Pulmonary artery endothelial cell (primary cell): ENCODE measurements at places on chromosomes 16 and 17.

DNA sequence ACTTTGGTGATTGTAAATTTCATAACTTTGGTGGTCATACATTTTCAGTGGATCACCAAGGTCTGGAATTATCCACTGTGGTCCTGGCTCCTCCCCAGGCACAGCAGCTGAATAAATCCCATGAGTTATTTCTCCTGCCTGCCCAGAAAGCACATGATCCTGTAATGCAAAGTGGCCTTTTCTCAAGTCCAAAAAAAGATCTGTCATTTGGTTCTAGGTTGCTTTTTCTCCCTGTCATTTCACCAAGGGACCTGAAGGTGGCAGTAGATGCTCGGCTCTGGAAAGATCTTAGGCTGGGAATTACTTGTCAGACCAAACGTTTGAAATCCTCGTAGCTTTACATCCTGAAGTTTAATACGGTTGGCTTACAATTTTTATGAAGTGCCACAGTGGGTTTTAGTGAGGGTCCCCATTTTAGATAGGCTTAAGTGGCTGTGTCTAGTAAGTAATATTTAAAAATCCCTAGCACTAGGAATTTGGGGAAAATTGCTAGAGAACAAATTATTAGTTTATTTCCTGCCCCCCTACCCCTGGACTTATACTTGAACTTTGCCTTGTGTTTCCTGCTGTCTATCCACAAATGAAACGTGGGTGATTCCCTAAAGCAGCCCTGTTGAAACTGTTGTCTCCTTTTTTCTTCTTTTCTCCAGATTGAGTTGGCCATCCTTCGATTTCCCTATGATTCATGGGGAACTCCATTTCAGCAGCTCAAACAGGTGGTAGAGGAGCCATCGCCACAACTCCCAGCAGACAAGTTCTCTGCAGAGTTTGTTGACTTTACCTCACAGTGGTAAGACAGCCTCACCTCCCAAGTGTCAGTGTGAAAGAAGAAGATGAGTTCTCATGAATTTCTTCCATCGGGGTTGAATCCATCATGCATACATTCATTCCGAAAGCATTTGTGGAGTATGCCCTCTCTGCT is 111.7 kb downstream of the MAP2K6 start:
- no peak for DNase-seq

- DNase-seq = no peak
These were observed 41.1 kb upstream of the DHRS7B start for GRCh38 chr17:21085707-21086106.

GRCh38 chr16:54412037-54412436 is 125.5 kb upstream of the IRX3 start:
- no peak for DNase-seq

DNA sequence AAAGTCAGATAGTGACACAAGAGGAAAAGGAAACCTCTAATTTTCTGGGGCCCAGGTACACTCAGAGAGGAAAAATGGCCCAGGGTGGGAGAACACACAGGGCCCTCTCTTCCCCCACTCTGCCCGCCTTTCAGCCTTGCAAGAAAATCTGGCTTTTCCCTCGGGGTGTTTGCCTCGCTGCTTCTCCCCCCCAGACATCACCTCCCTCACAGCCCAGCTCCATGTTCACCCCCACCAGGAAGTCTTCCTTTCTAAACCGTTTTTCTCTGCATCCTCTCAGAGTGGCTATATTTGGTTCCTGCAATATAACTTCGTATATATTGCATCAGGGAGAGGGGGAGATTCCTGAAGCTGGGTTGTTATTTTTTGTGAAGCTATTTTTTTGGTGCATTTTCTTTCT is 27.3 kb downstream of the RPRML start:
- DNase-seq = no peak

- no peak for DNase-seq
These were observed 64.1 kb downstream of the ADCY9 start for GRCh38 chr16:4052096-4052495.

GRCh38 chr17:69430488-69430887 is 16.0 kb downstream of the MAP2K6 start:
- no peak for DNase-seq

DNA sequence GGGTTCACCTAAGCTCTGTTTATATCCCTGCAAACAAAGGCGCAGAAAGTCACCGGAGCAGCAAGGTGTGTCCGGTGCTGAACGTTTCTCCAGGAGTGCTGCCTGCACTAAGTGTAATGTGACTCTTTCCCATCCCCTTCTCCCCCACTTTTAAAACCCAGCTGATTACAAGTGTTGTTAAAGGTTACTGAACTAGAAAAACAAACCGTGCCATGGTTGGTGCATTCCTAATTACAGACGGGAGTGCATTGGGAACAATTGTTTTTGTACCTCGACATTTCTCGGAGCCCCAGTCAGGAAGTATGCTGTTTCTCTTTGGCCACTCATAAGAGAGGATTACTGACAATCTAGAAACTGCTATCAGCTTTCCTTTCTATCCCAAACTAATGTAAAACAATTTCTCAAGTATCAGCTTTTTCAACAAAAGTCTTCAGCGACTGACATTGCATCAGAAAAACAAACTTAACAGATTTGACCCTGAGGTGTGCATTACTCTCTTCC is 441.0 kb upstream of the SALL1 start:
- no peak for DNase-seq
